ENCODE measurements at places on chromosomes 5 and 9. TPM values are rescaled to one million over a fixed set of nuclear protein-coding genes. Genes with fewer than 3 reads are reported as not detected.

DNA sequence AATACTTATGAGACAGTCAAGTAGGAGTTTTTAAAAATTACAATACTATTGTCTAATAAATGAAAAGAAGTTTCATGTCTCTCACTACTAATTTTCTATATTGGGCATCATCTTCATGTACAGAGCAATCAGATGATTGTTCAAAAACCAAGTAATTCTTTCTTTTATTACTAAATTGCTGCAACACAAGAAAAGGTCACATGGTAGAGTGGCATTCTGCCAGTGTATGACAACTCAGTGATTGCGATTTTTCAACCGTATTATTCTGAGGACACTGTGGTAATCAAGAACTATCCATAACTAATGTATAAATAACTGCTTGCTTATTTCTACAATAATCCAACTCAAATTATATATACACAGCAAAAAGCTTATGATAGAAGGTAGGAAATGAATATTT is 96.7 kb upstream of the GRHPR start:
- no peak for DNase-seq

DNA sequence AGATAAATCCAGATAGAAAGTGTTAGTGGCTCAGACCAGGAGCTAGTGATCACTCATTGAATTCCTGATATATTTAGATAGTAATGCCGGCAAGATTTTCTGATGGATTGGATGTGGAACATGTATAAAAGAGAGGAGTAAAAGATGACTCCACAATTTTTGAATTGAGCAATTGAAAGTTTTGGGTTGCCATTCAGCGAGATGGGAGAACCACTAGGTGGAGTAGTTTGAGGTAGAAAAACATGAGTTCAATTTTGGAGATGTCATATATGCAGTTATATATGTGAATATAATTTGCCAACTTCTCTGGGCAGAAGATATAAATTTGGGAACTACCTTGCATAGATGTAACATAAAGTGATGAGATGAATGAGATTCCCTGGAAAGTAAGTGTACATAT is 502.5 kb upstream of the SEMA6A start:
- peak; percentile 34 for DNase-seq

- peak; percentile 54 for DNase-seq
Measured at GRCh38 chr5:95731571-95732554, 727 bp downstream of the RHOBTB3 start.

DNA sequence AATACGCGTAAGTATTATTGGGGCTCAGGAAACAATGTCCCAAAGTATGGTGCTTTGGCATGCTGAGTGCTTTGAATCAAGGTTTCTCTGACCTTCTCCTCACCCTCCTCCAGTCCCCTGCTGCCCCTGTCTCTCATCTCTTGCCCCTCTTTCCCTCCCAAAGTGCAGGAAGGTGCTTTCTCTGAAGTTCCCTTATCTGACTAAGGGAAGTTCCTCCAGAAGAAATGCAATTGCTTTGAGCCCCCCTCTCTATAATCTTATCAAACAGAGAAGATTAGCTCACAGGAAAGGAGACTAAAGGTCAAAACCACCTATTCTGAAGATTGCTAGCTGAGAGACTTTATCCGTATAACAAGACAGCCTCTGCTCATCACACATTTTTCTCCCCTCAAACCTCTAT is 288.1 kb downstream of the ARL15 start:
- no peak for DNase-seq

GRCh38 chr9:93699650-93700049 is 123.3 kb downstream of the PHF2 start:
- DNase-seq, result no peak

- no peak for DNase-seq
Measured at GRCh38 chr5:95043234-95043633, 241.7 kb downstream of the MCTP1 start.

The PITX1 gene
- total RNA-seq, result 49.8 TPM

DNA sequence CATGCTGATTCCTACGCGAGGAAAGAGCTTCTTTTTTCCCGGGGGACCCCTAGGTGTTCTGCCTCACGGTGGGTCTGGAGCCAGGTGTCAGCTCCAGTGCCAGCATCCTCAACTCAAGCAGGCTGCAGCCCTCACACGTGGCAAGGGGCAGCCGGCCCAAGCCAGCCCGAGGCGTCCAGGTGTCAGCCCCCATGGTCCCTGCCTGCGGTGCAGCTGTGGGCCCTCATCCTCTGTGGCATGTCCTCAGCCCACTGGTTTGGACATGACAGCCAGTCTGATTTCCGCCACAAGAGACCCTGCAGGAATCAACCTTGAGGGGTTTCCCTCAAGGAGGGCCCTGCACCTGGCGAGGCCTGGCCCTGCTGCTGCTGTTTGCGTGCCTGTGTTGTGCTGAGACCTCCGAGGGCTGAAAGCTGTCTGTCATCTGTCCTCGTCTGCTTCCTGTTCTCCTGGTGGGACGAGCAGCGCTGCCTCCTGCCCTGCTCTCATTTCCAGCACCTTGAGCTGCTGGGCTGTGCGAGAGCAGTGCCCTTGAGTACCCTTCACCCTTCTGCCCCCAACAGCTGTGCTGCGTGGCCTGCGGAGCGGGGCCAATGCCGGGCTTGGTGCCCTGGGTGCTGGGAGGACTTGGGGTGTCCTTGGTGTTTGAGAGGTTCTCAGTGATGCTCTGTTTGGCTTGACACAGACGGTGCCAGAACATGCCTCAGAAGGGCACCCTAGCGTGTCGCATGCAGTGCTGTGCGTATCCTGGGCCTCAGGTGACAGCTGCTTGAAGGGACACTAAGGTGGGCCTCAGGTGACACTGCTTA is 137.6 kb downstream of the CACNA1B start:
- DNase-seq, result no peak

GRCh38 chr5:32584646-32585045 is 711 bp upstream of the SUB1 start:
- DNase-seq, result no peak

GRCh38 chr9:135299239-135299590 is 180.4 kb upstream of the PPP1R26 start:
- DNase-seq, result no peak

- no peak for DNase-seq
Measured at GRCh38 chr9:126390923-126391322, 64.3 kb downstream of the MVB12B start.

GRCh38 chr5:73496984-73497457 is 1.2 kb upstream of the BTF3 start:
- DNase-seq, result peak; percentile 68

The SPAAR gene
- total RNA-seq, result 0.23 TPM

DNA sequence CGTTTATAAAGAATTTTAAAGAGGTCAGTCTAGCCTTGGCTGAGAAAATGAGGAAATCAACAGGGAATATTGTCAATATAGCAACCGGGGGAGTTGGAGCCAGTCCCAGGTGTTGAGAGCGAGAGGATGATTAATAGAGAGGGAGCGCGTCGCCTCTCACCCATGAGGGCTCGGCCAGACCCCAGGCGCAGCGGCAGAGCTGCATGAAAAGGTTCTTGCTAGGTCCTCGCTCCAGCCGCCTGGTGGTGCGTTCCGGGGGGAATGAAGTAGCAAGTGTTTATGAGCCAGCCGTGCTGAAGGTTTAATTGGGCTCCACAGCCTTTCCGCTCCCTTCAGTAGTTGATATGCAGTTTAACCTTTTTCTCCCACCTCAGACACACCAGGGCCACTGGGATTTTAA is 167.3 kb upstream of the IRX1 start:
- DNase-seq, result no peak

GRCh38 chr9:133957328-133957727 is 34.8 kb downstream of the VAV2 start:
- DNase-seq, result no peak

DNA sequence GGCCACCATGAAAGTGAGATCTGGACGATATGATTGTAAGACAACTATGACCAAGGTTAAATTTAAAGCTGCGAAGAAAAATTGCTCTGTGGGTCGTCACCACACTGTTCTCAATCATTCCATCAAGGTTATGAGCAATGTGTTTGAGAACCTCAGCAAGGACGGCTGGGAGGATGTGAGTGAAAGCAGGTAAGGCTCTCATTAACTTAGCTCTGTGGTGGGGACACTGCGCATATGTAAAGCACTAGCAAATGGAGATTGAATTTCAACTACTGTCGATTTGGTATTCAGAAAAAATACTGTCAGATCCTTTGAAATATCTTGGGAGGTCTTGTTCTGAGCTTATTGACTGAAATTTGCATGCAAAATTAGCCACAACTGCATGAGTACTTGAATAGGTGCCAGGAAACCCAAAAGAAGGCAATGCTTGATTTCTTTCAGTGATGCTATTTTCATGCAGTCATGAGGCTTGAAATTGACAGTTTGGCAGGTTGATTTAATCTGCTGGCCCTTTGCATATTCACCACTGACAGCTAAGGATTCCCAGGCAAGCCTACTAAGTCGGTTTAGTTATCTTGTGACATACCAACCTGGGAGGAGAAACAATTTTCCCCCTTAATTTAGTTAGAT is 183.9 kb upstream of the SH3GL2 start:
- DNase-seq, result no peak

- no peak for DNase-seq
Measured at GRCh38 chr5:116536316-116537083, 38.1 kb downstream of the SEMA6A start.

Data from HT-29 (cell line).